ENCODE measurements at places on chromosomes 12 and 14.

GRCh38 chr12:64612843-64613242 is 2.5 kb downstream of the RASSF3 start:
- DNase-seq, result no peak

DNA sequence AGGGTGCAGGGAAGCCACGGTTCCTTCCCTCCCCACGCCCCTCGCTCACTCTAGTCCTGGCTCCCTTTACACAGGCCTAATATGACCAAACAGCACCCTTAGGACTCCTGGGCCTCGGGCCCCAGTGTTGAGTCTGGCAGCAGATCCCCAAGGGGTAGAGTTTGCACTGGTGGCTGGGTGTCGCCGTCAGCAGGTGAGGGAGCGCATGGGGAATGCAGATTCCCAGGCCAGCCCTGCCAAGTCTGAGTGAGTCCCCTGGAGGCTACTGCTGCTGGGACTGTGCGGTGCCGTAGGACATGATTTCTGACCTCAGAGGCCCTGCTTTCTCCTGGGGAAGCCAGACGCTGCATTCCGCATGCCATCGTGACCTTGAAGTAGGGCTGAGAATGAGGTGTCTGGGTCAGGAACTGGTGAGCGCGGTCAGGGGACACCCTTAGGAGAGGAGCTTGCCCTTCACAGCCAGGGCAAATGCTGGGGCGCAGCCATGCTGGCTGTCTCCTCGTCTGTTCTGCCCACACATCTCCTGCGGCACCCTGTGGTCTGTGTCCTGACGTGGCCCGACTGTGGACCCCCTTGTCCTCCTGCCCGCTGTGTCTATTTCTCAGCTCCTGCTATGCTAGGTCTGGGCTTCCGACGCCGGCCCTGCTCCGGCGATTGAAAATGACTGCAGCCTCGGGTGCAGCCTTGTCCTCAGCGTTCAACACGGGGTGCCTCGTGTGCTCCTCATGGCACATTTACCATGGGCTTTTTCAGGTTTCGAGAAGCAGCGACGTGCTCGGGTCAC is 37.6 kb upstream of the PRMT8 start:
- no peak for DNase-seq

GRCh38 chr14:106613256-106613655 is 1086.9 kb downstream of the TMEM121 start:
- DNase-seq, result no peak

GRCh38 chr14:34003082-34003668 is 52.3 kb upstream of the EGLN3 start:
- no peak for DNase-seq

GRCh38 chr12:90999966-91000365 is 4.8 kb downstream of the EPYC start:
- no peak for DNase-seq

- DNase-seq, result no peak
These were observed 14.5 kb downstream of the GMFB start for GRCh38 chr14:54474232-54474793.

DNA sequence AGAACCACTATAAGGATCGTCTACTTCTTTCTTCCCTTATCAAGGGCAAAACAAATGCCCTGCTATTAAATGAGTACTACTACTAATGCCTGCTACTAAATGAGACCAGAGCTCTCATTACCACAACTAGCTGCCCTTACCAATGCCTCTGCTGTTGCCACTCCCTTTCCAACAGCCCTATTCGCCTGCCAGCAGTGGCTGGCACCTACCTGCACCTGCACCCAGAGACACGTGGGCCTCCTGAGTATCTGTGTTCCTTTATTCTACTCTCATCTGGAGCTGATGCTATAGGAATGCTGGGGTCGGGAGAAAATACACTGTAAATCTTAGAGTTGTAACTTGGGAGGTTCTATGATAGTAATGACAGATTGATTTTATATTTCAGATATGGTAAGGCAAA is 174.7 kb downstream of the SLC2A13 start:
- DNase-seq, result no peak

DNA sequence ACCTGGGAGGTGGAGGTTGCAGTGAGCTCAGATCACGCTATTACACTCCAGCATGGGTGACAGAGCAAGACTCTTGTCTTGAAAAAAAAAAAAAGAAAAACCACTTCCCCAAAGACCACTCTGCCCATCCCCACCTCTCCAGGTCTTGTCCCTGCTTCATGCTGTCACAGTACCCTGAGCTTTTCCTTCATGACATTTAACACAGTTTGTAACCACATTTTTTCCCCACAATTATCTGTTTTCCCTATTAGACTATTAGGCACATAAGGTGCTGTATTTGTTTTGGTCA is 6.9 kb downstream of the HECTD1 start:
- DNase-seq, result no peak
